Non-pigmented ciliary epithelial cell (primary cell): ENCODE measurements at places on chromosomes 7 and 10.

- DNase-seq, result no peak
Observed at GRCh38 chr7:136140469-136140868, 163.3 kb upstream of the MTPN start.

DNA sequence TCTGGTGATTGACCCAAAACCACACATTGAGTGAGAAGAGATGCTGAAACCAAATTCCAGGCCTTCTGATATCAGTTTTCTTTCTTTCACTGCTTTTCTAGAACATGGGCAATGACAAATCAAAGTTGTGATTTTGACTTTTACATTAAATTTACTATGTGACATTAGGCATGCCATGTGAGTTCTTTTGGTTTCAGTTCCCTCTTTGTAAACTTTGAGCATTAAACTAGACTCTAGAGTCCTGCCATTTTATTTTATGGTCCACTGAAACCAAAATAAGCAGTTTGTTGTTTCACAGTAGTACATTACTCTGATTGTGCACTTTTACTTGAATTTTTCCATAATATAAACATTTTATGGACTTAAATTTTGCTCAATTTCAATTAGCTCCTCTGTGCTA, 381.1 kb upstream of the SEMA3D start:
- no peak for DNase-seq

GRCh38 chr7:105662998-105663397, 81.7 kb upstream of the EFCAB10 start:
- no peak for DNase-seq

- DNase-seq, result no peak
Observed at GRCh38 chr7:152435384-152436110, at the start of gene KMT2C. TSS of gene KMT2C (minus strand) at chr7:152436003. CDS start at chr7:152435786, 217 bp downstream.

GRCh38 chr10:72292223-72292691, 18.5 kb downstream of the DDIT4 start:
- DNase-seq, result no peak

- peak; percentile 76 for DNase-seq
Observed at GRCh38 chr7:80542398-80542797, 30.5 kb upstream of the GNAT3 start.

- no peak for DNase-seq
Observed at GRCh38 chr7:234051-234707, 41.8 kb downstream of the FAM20C start.

DNA sequence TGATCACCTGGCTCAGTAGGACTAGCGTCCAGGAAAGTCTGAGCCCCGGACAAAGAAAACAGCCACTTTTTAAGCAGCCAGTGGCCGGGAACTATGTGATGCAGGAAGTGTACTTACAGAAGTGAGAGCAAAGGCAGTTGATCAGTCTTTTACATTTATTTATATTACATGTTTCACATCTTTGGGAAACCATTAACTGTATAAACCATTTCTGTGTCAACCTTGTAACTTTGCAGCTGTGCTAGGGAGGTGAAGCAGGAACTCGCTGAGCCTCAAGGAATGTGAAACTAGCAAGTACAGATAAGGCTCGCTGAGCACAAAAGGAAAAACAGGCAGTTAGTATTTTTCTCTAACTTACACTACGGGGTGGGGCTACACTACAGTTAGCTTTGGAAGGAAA, 39.9 kb upstream of the HECW1 start:
- DNase-seq, result no peak

DNA sequence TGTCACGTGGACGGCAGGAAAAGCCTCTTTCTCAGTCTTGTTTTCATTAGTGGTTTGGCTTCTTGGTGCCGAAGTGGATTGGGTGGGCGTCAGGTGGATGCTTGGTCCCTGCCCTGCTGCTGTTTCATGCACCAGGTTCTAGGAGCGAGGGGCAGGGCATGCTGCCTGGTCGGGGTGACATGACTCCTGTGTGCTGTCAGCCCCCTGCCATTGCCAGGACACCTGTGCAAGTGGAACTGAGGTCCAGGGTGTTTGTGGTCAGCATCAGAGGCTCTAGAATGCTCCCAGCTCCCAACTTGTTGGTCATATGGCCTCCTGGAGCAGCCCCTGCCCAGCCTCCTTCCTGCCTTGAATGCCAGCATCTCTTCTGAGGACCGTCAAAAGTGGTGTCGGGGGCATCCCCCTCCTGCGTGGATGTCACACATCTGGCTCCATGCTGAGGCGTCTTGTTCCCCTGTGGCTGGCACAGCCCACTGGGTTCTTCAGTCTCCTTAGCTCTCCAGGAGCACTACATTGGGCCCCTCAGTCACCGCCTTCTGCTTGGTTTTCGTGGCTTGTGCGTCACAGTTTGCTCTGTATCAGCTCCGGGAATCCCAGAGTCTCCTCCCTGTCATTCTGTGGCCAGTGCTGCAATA, 24.8 kb downstream of the ADCY1 start:
- DNase-seq, result no peak

- no peak for DNase-seq
Observed at GRCh38 chr7:42167631-42168236, 69.3 kb downstream of the GLI3 start.

- no peak for DNase-seq
Observed at GRCh38 chr10:110144507-110144906, 62.9 kb upstream of the MXI1 start.

- DNase-seq, result peak; percentile 22
Observed at GRCh38 chr10:61140765-61141392, 196.9 kb upstream of the RHOBTB1 start.

- DNase-seq, result no peak
Observed at GRCh38 chr10:101601541-101601940, 13.4 kb downstream of the DPCD start.

- no peak for DNase-seq
Observed at GRCh38 chr10:35644050-35644950, 2.2 kb upstream of the FZD8 start.

DNA sequence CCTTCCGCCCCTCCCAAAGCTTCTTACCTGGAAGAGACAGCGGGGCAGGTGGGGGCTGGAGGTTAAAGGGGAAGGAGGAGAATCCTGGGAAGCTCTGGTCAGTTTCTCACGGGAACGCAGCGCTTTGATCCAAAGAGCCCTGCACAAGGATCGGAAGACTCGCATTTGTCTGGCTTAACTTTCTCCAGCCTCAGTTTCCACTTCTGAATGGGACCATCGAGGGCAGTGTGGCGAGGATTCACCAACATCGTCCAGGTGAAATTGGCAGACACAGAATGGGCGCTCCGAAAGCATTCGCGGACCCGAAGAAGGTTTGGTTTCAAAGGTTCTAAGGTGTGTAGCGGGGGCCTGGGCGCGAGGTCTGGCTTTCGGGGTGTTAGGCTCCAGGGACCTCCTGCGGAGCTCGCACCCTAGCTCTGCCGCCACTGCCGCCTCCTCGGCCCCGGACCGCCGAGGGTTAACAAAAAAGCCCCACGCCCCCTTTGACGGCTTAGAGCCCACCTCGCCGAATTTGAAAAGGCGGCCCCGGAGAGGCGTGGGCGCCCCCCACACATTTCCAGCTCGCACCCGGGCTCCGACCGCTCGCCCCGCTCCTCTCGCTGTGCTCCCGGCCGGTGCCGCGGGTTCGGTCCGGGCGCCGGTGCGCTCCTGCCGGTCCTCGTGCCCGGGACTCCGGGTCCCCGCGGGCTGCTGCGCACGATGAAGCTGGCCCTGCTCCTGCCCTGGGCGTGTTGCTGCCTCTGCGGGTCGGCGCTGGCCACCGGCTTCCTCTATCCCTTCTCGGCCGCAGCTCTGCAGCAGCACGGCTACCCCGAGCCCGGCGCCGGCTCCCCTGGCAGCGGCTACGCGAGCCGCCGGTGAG, at the start of gene COL26A1:
TSS of gene COL26A1 (plus strand) at position 542 of the 862 bp plus-strand sequence. CDS start at position 700, 158 bp downstream.
- DNase-seq, result no peak

GRCh38 chr7:158728911-158729645, 24.5 kb upstream of the NCAPG2 start:
- DNase-seq, result no peak

DNA sequence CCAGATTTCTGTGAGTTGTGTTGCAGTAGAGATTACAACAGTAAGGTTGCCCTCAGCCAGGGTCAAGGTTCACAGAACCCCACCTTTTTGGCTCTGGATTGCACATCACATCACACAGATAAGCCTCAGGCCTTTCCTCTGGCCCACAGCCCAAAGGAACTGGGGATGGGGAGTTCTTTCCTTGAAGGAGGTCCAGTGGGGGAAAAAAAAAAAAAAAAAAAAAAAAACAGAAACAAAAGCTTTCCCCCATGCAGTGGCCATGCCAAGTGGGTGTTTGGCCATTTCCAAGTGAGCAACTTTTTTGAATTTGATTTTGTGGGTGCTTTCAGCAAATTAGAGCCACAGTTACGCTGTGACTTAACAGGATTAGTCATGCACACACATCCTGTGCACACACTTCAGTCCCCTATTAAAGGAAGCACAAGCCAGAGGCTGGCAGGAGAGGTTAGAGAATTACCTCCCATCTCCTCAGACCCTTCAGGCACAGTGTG, 79.3 kb upstream of the NANOS1 start:
- DNase-seq, result no peak

DNA sequence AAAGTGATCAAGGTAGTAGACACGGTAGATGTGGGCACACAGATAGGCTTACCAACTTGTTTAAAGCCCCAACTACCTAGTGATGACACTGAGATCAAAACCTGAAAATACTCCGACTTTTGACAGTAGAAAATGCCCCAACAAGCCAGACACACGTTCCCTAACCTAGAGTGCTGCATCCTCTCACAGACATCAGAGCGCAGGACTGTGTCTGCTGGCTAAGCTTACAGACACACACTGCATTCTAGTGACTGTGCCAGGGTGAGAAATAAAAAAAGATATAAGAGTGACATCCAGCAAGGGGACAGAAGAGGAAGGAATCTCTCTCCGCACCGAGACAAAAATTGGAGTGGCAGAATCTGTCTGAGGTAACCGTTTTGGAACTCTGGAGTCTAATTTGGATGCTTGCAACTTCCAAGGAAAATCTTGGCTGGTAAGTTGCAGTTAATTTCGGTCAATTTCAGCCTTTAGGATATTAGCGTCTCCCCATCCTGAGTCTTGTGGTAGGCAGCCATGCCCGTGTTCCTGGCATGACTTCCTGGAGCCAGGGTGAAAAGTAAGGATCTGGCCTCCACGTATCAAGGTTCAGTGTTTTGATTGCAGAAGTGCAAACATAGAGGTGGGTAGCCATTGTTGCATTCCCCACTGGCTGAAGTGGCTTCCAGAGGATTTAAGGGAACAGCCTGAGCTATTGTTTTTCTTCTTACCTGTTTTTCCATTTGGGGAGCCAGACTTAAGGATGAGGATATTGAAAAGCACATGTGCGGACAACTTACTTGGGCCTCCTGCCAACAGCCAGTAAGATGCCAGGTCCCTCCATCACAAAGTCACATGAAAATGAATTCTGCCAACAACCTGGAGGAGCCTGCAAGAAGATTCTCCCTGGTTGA, 124.1 kb downstream of the SMURF1 start:
- DNase-seq, result no peak

- DNase-seq, result no peak
Observed at GRCh38 chr7:19016140-19016539, 101.3 kb downstream of the TWIST1 start.

GRCh38 chr10:129771576-129771975, 192.5 kb downstream of the EBF3 start:
- no peak for DNase-seq

- no peak for DNase-seq
Observed at GRCh38 chr7:106443156-106443555, 158.4 kb upstream of the NAMPT start.

GRCh38 chr10:127757033-127757432, 20.0 kb downstream of the FOXI2 start:
- DNase-seq, result no peak

DNA sequence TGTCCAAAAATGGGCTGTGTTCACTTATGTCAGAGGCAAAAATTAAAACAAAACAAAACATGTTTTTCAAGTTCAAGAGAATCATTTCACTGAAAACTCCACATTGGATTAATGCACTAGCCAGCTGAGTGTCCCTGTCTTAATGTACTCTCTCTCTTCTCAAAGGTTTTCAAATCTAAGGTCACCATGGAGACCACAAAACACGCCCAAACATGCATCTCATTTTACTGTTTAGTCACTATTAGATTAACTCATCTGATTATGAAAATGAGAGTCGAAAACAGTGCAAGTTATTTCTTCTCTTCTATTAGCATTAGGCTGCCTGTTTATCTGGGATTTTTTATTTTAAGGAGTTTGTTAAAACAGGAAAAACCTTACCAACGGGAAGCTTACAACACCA, 70.8 kb upstream of the ASAH2 start:
- DNase-seq, result peak; percentile 15

GRCh38 chr10:841535-841934, 90.0 kb downstream of the LARP4B start:
- DNase-seq, result no peak

GRCh38 chr7:93835702-93836101, 54.9 kb downstream of the TFPI2 start:
- DNase-seq, result no peak

GRCh38 chr7:80309971-80310549, 175.4 kb downstream of the GNAI1 start:
- no peak for DNase-seq

- DNase-seq, result no peak
Observed at GRCh38 chr10:95394161-95394880, 103.5 kb upstream of the PDLIM1 start.

DNA sequence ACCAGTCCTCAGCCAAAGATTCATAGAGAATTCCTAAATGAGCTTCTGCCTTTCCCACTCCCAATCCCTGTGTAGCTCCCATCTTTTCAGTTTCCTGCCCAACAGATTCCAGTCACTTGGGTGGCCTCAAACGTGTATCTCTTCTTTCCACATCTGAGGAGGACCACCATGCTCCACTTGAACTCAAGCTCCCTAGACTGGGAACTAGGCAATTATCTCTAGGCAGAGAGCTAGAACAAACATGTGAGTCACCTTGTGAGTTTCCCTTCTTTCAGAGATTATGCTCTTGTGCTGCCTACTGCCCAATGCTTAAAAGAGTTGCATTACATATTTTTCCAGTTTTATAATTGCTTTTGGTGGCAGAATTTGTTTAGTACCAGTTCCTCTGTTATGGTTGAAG, 178.0 kb downstream of the MDFIC start:
- DNase-seq, result no peak

DNA sequence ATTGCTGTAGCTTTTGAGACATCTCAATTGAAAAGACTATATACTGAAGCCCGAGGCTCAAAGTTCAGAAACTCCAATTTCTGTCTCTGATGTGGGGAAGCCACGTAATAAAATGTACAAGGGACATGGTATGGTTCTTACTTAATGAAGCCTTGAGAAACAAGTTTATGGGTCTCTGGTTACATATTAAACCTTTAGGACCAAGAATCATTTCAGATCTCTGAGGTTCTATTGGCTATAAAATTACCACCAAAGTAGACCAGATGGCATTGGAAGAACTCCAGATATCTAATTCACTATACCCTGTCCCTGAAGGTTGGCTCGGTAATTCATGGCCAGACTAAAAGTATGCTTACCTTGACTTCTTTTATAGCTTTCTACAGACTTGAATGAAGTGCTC, 23.7 kb downstream of the STAMBPL1 start:
- no peak for DNase-seq

DNA sequence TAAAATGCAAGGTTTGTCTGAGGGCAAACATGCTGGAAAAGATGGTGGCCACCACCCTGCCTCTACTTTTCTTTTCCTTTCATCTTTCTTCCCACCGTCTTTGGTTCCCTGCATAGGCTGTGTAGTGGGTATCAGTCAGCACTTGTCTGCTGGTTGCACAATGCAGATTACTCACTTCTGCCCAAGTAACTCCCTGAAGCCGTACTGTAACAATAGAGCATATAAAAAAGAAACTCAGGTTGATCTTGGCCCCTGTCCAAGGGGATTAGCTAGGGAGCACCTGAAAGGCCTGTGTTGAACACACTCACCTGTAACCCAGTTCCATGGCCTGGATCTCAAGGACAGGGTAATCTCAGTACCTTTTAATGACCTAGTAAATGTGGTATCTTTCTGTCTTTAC, 533.0 kb upstream of the GALNT17 start:
- no peak for DNase-seq

GRCh38 chr7:28570970-28571288, 158.6 kb downstream of the CREB5 start:
- no peak for DNase-seq
